ENCODE measurements at places on chromosomes 2 and 18. TPM values are rescaled to one million over a fixed set of nuclear protein-coding genes. Genes with fewer than 3 reads are reported as not detected.

Gene CTAGE1
- not detected for total RNA-seq

- DNase-seq = no peak
These were observed 90.0 kb upstream of the HS6ST1 start for GRCh38 chr2:128408349-128409305.

Gene LYG2
- total RNA-seq = not detected

- DNase-seq = no peak
These were observed 294.1 kb downstream of the SOCS6 start for GRCh38 chr18:70582981-70583380.

DNA sequence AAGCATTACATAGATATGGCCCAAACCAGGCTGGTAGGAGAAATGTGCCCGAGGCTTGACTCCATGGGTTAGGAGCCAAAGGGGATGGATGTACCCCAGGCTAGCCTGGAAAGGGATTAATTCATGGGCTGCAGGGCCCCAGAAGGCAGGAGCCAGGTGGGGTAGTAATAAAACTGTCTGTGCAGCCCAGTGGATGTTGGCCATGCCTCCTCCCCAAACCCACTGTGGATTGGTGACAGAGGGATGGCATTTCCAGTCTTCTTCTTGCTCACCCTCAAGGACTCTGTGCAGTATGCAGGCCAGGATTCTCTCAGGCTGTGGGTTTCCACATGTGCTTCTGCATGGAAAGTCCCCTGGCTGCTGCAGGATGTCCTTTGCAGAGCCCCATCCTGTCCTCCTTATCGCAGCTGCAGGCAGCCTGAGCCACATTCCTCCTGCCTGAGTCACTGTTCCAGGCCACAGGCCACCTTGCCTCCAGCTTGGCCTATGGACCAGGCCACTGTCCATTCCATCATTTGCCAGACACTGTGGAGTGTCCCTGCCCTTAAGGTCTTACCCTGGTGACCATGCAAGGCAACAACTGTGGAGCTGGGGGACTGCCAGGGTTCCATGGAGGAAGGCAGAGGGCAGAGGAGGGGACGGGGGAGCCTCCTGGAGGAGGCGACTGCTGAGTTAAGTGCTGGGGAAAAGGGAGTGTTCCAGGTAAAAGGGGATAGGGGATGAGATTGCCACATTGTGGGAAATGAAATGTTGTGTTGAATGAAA is 38.9 kb downstream of the INO80C start:
- DNase-seq = no peak

GRCh38 chr2:163737190-163737439 is 1.3 kb upstream of the FIGN start:
- DNase-seq = no peak

DNA sequence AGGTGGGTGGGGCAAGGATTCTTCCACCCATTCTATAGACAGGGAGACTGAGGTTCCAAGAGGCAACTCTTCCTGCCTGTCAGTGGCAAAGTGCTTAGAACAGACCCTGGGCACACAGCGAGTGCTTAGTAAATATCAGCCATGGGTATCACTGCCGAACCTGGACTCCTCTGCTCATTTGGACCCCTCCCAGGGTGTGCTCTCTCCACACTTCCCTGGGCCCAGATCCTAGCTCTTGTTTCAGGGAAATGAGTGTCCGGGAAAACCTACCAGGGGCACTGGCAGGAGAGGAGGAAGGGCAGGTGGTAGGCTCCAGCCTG is 136.3 kb downstream of the CYP26B1 start:
- no peak for DNase-seq

Data from frontal cortex (tissue), 4 donors.